Renal pelvis (tissue), 12 donors: ENCODE measurements at places on chromosomes 13 and 19.
A peak's percentile ranks its signal among the peaks of the same experiment; 100 is the strongest.

- DNase-seq, result no peak
These were observed 77.5 kb upstream of the MIR17HG start for GRCh38 chr13:91270031-91270430.

- no peak for DNase-seq
These were observed 216.4 kb downstream of the SLITRK5 start for GRCh38 chr13:87887459-87888123.

DNA sequence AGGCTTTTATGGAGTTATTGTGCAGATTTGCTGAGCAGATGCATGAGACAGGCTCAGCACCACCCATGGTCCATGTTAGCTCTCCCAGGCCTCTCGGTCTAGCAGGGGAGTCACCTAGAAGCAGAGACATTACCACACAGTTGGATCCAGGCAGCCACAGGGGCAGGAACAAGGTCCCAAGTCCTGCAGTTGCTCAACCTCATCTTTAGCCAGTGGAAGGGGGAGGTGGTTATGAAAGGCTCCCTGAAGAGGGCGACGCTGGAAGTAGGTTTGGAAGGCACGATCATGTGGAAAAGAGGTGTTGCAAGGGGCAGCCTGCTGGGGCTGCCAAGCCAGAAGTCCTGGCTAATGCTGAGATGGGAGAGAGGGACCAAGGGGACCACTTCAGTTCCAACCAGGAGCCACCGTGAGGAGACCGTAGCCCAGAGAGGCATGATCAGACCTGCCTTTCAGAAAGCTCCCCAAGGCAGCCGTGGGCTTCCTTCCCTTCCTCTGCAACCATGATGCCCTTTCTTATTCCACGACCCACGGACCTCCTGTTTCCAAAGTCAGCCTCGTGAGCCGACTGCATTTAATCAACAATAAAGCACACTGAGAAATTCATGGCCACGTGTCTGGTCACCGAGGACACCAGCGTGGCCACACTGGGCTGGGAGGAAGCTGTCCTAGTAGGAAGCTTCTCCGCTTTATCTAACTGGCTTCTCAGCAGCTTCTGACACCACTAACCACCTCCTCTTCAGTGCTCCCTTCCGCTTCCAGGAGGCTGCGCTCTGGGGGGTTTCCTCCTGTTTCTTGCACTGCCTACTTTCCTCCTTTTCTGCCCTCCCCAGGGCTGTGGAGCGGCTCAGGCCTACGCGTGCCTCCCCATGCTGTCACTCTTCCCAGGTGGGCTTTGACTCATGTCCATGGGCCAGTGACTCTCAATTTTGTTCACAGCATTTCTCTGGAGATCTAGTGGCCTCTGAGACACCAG lies 2.6 kb downstream of the AP1M1 start:
- no peak for DNase-seq

- no peak for DNase-seq
These were observed 367.4 kb downstream of the SPRY2 start for GRCh38 chr13:79973533-79973963.

- DNase-seq, result peak; percentile 46
These were observed 32.3 kb upstream of the FGF9 start for GRCh38 chr13:21638319-21639282.

DNA sequence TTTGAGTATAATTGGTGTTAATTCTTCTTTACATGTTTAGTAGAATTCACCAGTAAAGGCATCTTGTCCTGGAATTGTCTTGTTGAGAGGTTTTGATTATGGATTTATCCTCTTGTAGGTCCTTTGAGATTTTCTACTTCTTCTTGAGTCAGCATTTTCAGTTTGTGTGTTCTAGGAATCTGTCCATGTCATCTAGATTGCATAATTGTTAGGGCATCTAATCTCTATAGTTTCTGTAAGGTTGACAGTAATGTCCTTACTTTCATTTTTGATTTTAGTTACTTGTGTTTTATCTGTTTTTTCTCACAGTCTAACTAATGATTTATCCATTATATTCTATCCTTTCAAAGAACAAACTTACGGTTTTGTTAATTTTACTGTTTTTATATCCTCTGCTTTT lies 492.0 kb downstream of the FGF9 start:
- no peak for DNase-seq

- no peak for DNase-seq
These were observed 5.5 kb downstream of the CCNE1 start for GRCh38 chr19:29817316-29817715.

- peak; percentile 24 for DNase-seq
These were observed 850 bp downstream of the MTMR6 start for GRCh38 chr13:25286308-25286968.

- DNase-seq, result no peak
These were observed 83.7 kb upstream of the OBI1 start for GRCh38 chr13:78742659-78743058.

GRCh38 chr13:43289470-43290255 lies 266.3 kb downstream of the DNAJC15 start:
- no peak for DNase-seq

- no peak for DNase-seq
These were observed 104.7 kb downstream of the TUBGCP3 start for GRCh38 chr13:112483299-112483698.

DNA sequence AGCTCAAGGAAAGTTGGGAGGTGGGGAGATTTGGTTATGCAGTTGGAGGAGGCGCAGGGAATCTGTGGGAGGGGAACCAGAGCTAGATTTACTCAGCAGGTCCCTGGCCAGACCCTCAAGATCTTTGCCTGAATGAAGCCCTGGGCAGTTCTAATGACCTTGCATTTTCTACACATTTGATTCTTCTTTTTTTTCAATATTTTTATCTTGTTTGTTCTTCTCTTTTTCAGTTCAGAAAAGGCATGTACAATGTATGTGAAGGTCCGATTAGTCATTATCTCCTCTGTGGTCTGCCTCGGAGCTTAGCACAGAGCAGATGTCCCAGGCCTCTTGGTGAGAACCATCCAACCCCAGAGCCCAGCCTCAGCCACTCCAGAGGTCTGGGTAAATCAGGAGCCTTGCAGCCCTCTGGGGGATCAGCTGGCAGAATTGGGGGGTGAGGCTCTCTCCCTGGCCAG lies 24.2 kb downstream of the SERP2 start:
- no peak for DNase-seq

GRCh38 chr13:80388506-80388905 lies 47.6 kb upstream of the SPRY2 start:
- no peak for DNase-seq

DNA sequence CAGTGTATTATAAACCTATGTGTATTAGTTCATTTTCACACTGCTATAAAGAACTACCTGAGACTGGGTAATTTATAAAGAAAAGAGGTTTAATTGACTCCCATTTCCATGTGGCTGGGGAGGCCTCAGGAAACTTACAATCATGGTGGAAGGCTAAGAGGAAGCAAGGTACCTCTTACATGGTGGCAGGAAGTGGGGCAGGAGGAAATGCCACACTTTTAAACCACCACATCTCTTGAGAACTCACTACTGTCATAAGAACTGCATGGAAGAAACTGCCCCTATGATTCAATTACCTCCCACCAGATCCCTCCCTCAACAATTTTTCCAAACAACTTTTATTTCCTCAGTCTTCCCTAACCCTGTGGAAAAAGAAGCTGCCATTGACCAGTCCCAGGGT lies 14.5 kb upstream of the TPP2 start:
- DNase-seq, result no peak

DNA sequence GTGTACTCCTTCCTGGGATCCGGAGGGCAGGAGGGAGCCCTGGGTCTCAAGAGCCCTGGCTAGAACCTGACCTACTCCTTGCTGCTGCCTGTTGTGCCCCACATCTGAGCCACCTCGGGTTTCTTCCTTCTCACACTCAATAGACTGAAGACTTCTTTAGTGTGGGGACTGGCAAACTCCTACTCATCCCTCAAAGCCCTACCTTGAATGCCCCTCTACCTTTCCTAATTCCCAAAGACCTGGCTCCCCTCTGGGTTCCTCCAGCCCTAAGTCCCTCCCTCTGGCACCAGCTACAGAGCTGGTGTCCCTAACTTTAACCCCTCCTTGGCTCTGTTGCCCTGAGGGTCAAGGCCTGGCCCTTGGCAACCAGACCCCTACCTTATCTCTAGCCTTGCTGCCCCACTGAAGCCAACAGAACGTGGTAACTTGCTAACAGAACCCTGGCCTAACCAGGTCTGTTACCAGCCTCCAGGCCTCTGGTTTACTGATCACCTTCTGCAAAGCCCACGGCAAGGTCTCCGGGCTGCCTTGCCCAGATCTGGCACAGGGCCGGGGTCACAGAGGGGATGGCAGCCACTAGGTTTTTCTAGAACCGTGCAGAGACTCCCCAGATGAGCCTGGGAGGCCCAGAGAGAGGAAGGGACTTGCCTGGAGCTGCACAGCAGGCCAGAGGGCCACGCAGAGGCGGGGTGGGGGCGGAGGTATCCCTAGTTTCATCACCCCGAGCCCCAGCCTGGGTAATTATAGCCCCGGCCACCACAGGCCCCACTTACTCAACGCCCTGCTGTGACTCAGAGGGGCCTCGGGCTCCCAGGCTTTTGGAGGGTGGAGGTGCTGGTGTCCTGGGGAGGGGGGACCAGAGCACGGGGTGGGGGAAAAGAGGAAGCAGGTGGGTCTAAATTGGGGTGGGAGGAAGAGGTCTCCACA lies 15.3 kb downstream of the ZBTB7A start:
- DNase-seq, result no peak

DNA sequence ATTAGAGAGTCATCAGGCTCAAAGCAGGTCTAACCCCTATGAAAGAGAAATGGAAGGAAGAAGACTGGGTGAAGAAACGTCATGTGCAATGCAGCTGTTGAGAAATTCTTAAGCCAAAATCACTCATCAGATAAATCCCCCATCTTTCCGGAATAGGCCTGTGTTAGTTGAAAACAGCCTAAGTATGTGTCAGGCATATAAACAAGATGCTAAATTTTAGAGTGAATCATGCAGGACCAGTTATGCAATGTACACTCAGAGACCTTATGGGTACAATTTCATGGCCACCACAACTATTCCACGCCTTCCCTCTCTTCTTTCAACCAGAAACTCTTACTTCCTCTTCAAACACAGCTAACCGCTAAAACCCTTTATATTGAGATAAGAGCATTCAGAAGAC lies 717.7 kb upstream of the ATXN8OS start:
- DNase-seq, result no peak

DNA sequence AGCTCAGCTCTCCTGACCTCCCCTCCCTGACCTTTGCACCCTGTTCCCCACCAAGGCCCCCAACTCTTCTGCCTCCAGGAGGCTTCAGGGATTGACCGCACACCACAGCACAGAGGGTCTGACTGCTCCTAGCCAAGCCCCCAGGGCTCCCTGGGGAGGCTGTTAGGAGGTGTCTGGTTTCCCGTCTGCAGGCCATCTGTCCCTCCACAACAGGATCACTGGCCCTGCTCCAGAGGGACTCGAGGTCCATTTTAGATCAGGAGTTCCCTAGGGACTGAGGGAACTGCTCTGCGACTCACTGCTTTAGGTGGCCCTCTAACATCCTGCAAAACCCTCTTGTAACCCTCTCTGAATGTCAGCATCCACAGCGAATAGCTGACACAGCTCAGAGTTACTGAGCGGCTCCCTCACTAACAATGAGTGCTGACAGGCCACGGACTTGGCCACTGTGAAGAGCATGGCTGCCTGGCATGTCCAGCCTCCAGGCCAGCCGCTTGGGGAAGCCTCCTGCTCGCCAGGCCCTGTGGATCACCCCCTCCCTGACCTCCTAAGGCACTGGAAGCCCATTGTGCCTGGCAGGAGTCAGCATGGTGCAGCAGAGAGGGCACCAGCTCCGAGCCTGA lies 17.7 kb downstream of the GRIK5 start:
- DNase-seq, result no peak

DNA sequence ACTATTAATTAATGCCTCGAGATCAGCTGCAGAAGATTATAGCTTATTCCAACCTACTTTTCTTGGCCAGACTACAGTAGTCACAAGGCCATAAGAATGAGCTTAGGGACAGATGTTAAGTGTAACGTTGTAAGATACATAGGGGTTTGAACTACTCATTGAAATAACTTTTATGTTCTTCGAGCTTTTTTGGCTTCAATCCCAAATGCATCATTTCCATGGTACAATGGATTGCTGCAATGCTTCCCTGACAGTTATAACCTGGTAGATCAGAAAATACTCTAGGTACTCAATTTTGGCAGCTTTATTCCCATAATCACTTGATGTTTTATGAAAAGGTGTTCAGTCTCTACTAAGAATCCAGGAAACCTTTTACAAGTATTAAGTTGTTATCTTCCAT lies 2216.7 kb upstream of the PCDH20 start:
- no peak for DNase-seq

DNA sequence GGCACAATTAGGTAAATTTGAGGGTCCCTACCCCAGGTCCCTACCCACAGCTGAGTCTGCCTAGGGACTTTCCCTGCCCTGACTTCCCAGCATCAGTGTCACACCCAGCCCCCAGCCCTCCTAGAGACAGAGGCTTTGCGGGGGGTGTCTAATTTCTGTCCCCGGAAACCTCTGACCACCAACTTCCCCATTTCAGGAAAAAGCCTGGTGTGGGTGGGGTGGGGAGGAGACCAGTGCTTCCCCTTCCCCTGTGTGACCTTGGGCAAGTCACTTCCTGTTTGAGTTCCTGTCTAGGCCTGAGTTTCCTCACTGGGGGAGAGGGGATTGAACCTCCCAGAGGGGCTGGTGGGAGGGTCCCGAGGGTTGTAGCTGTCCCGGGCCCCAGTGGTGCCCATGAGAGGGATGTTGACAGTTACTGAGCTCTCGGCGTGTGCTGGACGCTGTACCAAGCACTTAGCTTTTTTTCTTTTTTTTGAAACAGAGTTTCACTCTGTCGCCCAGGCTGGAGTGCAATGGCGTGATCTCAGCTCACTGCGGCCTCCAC lies 7.9 kb downstream of the VASP start:
- DNase-seq, result no peak

DNA sequence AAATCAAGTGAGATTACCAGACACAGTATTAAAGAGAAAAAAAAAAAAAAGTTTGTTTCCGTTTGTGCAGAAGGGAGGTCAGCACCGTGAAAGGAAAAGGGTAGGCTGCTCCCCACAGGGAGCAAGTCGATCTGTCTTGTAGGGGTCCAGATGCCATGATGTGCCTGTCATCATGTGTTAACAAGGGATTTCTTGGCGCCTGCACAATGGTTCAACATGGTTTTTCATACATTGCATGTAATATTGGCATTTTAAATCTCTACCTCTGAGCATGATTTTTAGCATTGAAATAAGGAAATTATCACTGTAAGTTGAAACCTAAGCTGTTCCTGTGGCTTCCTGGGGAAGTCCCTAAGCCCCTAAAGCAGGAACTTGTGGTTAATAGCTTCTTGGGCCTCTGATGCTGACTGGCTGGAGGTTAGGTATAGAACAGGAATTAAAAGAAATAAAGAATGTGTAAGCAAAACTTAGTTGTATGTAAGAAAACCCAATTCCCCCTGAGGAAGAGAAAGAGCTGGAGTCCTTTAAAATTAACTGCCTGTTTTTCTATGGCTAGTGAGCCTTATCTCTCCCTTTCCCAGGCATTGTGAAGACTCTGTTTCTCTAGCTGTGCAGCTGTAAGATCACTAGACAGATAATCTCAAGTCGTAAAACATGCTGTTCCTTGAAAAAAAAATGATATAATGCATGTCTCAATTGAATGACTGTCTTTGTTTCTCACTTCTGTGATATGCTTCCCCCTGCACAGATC lies 7.4 kb upstream of the FCGBP start:
- no peak for DNase-seq
